ENCODE measurements at places on chromosomes 4 and X. TPM values are rescaled to one million over a fixed set of nuclear protein-coding genes. Genes with fewer than 3 reads are reported as not detected.

DNA sequence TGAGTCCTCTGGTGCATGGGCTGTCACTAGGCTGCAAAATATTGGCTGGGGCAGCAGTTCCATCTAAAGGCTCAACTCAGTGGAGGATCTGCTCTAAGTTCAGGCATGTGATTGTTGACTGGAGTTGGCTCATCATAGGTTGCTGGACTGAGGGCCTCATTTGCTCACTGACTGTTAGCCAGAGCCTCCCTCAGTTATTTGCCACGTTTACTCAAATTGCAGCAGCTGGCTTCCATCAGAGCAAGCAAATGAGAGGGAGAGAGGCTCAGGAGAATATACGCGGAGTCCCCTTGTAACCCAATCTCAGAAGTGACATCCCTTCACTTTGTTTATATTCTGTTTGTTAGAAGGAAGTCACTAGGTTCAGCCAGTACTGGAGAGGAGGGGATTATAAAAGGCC is 54.1 kb downstream of the BMP3 start:
- no peak for DNase-seq

DNA sequence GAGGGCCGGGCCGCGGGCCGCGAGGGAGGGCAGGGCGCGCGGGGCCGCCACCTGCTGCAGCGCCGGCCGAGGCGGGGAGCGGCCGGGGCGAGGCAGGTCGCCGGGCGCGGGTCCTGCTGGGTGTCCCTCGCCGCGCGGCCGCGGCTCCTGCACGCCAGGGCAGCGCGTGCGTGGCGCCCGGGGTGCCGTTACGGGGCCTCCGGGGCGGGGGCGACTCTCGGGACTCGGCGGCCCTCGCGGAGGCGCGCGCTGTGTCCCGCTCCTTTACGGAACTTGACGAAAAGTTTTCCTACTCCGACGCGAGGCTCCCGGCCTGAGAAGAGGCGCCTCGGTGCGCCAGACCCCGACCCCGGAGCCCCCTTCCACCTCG is 329 bp downstream of the TBC1D14 start:
- DNase-seq = no peak

- DNase-seq = no peak
Observed at GRCh38 chrX:40267334-40268187, 169.8 kb upstream of the BCOR start.

DNA sequence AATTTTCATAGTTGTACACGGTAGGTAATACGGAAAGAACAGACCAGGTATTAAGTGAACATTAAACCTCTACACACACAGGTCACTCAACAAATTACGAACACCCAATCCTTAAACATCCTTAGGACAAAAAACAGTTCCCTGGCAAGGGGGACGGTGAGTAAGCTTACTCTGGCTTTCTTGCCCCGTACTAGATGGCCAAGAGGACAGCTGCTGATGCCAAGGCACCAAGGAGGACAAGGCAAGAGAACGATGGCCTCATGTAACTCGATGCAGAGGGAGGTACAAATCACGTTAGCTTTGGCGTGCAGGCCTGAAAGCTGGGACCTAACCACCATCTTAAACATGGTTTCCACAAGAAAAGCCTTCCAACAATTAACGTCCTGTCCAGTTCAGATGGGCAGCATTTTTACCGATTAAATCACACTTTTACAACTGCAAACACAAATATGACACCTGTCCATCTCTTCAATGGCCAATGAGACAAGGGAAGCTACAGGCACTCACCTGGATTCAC is 23.7 kb downstream of the FAT1 start:
- DNase-seq = no peak

The ARHGEF6 gene
- polyA plus RNA-seq = 48.4 TPM

The TMEM31 gene
- not detected for polyA plus RNA-seq

The RELL1 gene
- 1.9 TPM for polyA plus RNA-seq

The GPR143 gene
- not detected for polyA plus RNA-seq

The ARX gene
- polyA plus RNA-seq = not detected

The SLITRK2 gene
- not detected for polyA plus RNA-seq
